ENCODE measurements at places on chromosomes 12 and 14.

- DNase-seq, result no peak
These were observed 305.4 kb downstream of the DPF3 start for GRCh38 chr14:72588521-72588920.

DNA sequence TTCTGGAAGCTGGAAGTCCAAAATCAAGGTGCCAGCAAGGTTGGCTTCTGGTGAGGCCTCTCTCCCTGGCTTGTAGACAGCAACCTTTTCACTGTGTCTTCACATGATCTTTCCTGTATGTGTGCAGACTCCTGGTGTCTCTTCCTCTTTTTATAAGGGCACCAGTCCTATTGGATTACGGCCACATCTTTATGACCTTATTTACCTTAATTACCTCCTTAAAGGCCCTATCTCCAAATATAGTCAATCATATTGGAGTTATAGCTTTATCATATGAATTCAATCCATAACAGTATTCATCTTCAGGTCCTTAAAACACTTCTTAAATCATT lies 21.2 kb upstream of the GARIN2 start:
- no peak for DNase-seq

GRCh38 chr14:88877192-88877591 lies 52.7 kb downstream of the TTC8 start:
- no peak for DNase-seq

- DNase-seq, result peak; percentile 72
These were observed 187.7 kb upstream of the ATXN7L3B start for GRCh38 chr12:74349925-74350324.

GRCh38 chr12:82529954-82530353 lies 156.8 kb upstream of the TMTC2 start:
- DNase-seq, result no peak

- no peak for DNase-seq
These were observed 31.1 kb downstream of the APOBEC1 start for GRCh38 chr12:7634561-7634960.

GRCh38 chr12:30967026-30967425 lies 40.5 kb downstream of the TSPAN11 start:
- DNase-seq, result no peak

DNA sequence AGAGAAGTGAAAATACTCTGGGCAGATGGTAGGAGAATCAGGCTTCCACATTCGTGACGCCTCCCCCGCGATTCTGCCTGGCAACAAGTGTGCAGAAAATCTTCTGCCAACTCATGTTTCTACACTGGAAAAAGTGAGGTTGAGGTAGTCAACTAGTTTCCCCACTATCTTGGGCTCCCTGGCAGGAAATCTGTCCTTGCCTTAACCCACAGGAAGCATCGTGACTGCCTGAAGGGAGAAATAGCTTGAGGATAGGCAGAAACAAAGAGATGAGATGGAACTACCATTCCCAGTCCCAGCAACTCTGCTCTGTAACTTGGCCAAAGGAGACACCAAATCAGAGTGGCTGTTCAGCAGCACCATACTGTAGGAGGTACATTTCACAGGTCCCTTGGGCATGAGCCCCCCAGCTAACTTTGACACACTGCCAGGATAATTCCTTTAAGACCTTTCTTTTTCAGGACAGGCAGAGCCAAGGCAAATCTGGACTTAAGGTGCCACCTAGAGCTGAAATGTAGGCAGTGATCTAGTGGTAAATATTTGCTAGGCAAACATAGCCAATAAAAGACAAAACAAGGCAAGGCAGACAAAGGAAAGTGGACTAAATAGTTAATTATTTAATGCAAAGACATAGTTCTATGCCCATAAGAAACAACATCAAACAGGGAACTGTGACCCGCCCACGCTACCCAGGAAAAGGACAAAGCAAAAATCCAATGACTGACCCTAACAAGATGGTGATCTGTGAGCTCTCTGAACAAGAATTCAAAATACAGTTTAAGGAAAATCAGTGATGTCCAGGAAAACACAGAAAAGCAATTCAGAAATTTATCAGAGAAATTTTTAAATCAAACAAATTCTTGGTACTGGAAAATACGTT lies 205.1 kb downstream of the PTPRO start:
- no peak for DNase-seq

GRCh38 chr12:38697289-38697688 lies 208.1 kb downstream of the CPNE8 start:
- no peak for DNase-seq

DNA sequence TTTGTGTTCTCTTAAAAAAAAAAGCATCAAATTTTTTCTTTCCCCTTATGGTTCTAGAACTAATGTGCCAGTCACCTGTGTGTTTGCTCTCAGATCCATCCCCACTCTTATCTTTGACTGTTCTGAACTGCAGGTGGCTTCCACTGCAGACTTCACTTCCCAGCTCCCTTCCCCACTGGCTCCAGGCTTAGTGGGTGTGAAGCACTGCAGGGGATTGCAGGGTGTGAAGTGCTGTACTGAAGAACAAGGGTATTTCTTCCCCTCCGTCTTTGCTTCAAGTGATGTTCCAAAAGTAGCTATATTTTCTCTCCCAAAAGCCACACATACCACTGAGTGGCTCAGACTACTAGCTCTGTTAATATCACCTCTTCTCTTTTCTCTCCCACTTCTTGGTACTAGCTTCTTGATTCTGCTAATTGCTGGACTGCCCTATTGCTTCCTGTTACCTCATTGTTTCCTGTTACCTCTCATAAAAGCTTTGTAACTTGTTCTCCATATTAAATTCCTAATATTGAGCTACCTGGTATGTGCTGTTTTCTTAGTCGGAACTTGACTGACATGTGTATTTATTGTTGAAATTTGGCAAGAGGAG lies 115.4 kb upstream of the PRICKLE1 start:
- DNase-seq, result no peak

DNA sequence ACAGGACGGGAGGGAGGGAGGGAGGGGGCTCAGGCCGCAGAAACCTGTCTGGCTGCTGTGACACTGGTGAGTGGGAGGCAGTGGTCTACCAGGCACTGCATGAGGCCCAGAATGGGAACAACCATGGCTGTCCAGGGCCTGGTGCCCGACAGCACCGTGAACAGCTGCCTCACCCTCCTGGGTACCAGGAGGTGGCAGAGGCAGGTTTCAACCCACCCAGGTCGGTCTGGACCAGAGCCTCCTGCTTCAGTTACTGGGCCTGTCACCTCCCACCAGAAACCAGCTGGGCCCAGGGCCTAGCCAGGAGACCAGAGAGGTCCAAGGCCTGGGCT lies 80.2 kb downstream of the ITPK1 start:
- no peak for DNase-seq

DNA sequence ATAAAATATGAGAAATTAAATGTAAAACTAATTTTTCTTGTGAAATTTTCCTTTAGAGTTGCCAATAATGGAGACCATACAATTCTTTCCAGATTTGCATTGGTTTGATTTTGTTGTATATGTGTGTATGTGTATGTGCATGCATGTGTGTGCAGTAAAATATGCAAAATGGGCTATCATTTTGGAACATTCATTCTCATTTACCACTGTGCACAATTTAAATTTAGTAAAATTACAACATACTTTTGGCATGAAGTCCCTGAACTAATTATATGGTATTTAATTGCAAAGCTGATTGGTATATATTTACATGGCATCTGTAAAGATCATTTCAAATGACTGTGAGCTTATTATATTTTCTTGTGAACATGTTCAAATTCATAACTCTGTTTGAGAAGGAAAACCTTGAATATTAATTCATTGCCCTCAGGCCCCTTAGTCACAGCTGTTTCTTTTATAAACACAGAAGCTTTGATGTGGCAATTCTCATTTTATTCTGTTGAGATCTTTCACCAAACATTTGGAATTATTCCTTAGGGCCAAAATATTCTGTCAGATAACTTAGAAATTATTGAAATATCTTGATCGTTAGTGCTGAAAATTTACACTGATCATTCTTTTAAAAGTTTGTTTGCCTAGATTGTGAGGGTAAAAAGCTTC lies 17.6 kb downstream of the KERA start:
- peak; percentile 9 for DNase-seq

DNA sequence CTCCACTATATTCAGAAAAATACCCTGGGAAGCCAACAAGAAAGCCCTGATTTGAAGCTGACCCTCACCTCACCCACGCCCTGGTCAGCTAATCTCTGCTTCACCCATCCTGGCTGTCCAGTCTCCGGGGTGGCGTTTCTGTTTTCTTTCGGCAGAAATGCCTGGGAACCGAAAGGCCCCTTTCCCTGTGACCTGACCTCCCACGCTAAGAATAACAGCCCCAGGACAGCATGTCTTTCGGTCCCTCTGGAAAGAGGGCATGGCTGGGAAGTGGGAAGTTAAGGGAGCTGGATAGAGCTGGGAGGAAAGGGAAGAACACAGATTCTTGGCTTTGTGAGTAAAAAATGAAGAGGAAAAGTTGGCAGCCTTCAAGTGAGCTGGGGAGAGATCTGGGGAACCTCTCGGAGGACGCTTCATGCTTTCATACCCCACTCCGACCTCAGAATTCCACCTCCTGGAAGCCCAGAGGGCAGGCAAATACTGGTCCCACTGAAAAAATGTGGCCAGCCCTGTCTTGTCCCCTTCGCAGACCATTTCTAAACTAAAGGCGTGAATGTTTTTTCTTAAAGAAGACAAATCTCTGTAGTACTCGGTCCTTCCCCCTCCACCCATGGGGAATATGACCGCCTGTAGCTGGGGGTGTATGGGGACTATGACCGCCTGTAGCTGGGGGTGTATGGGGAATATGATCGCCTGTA lies 163.0 kb upstream of the FKBP4 start:
- DNase-seq, result no peak

- DNase-seq, result peak; percentile 51
These were observed 132.4 kb downstream of the TGFB3 start for GRCh38 chr14:75849300-75849895.

DNA sequence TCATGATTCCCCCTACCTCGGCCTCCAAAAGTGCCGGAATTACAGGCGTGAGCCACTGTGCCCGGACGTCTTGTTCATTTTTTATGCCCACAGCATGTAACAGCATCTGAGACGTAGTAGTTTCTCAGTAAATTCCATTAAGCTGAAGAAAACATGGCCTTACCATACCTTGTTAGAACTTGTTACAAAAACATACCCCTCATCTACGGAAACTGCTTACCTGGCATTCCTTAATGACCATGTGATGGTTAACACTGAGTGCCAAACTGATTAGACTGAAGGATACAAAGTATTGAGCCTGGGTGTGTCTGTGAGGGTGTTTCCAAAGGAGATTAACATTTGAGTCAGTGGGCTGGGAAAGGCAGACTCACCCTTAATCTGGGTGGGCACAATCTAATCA lies 186.8 kb downstream of the CEP128 start:
- DNase-seq, result no peak

GRCh38 chr12:6052940-6053329 lies 71.5 kb downstream of the VWF start:
- peak; percentile 49 for DNase-seq

- no peak for DNase-seq
These were observed 89.1 kb upstream of the NUDT4 start for GRCh38 chr12:93288626-93289025.

DNA sequence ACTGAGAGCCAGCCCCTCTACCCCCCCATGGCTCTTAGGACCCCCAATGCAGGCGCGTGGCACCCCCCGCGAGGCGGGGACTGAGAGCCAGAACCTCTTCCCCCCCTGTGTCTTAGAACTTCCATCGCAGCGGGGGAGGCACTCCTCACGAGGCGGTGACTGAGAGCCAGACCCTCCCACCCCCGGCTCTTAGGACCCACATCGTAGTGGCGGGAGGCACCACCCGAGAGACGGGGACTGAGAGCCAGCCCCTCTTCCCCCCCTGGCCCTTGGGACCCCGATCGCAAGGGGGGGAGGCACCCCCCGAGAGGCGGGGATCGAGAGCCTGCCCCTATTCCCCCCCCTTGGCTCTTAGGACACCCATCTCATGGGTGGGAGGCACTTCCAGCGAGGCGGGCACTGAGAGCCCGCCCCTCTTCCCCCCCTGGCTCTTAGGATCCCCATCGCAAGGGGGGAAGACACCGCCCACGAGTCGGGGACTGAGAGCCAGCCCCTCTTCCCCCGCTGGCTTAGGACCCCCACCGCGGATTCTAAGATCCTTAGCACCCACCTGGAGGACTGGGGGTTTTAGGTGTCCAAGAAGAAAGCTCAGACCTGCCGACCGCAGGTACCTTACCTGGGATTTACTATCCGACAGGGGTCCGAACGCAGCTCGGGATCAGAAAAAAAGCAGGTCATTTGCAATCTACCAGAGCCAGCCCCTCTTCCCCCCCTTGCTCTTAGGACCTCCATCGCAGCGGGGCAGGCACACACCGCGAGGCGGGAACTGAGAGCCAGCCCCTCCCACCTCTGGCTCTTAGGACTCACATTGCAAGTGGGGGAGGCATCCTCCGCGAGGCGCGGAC lies 44.9 kb downstream of the DDX11 start:
- peak; percentile 19 for DNase-seq

DNA sequence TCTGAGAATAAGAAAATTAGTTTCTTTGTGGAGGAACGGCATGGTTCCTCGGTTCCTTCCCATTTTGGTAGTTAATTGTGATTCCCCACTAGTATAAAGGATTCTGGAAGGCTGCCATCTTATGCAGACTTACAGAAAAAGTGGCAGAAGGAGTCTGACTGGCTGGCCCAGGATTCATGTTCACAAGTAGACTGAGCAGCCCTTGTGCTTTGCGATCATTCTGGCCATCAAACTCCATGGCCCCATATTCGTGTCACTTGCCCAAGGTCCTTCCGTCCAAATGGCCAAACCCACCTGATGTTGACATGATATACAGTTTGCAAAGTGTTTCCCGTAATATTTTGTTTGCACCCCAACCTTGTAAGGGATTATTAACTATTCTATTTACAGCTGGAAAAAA lies 297.2 kb upstream of the AMIGO2 start:
- DNase-seq, result no peak

- DNase-seq, result peak; percentile 45
These were observed 28.5 kb upstream of the MAGOHB start for GRCh38 chr12:10641735-10642500.

- no peak for DNase-seq
These were observed 411.8 kb downstream of the NPAS3 start for GRCh38 chr14:33350366-33350990.

DNA sequence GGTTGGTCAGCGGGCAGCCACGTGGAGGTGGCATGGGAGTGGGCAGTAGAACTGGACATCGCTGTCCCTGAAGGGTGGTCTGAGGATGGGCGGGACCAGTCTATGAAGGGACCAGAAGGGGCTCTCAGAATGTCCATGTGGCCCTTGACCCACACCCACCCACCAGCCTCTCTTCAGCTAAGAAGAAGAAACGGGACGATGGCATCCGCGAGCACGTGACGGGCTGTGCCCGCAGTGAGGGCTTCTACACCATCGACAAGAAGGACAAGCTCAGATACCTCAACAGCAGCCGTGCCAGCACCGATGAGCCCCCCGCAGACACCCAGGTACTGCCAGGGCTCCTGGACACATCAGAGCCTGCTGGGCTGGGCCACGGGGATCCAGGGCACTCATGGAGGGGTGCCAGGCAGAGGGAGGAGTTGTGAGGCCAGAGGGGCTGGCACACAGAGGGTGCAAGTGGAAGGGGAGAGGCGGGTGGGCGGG lies 21.3 kb downstream of the SETD1B start:
- DNase-seq, result no peak

GRCh38 chr14:35355981-35356841 lies 48.3 kb downstream of the NFKBIA start:
- peak; percentile 47 for DNase-seq

Measured in fibroblast of skin of abdomen (primary cell).